ENCODE measurements at places on chromosomes 3 and 15.

DNA sequence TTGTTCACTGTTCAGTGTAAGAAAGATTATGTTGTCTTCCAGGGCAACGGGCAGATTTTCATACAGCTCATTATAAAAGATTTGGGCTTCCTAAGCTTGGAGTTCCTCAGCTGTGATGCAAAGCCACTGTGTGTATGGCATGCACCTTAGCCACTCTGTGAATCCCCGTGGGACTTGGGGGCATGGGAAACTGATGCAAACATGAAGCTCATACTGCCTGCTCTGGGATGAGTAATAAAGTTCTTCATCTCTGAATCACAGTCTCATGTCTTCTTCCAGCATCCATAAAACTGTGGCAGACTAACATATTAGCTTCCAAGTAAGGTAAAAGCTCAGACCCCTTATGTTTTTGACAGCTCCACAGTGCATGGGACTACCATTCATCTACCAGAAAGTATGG, 154.3 kb upstream of the RORA start:
- no peak for DNase-seq

DNA sequence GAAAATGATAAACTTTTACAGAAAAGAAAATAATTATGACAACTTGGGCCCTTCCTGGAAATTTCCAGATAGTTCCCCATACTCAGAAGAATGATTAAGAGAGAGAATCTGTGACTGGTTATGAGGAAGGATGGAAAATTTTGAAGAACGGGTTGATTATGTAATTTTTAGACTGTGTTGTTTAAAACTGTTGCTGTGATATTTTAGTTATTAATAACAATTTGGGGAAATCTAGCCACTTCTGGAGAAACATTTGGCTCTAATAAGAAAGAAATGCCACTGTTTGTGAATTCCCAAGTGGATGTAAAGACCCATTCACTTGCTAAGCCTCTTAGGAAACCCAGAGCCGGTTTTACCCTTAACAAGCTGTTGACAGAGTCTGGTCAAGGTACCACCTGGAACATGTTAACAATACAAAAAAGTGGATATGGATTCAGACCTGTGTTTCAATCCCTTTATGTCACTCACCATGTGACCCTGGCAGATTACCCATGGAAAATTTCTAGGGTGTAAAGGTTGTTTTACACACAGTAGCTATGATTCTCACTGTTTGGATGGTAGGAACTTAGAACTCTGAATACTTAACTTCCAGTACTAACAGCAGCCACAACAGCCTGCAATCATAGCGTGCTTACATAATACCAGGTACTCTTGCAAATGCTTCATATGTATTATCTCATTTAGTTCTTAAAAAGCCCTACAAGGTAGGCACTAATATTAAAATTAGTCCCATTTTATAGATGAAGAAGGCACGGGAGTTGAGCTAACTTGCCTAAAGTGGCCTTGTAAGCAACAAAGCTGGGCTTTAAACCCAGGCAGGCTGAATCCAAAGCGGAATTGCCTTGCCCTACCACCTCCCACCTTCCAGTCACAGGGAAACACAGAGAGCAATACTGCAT, 32.0 kb downstream of the ZBTB38 start:
- no peak for DNase-seq

DNA sequence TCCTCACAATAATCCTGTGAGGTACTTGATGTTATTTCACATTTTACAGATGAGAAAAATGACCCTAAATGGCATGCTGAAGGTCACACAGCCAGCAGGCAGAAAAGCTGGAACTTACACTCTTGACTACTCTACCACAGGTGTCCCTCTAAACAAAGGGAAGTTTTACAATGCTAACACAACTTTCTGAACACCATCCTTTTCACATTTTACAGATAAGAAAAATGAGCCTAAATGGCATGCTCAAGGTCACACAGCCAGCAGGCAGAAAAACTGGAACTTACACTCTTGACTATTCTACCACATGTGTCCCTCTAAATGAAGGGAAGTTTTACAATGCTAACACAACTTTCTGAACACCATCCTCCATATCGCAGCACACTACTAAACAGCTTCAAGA, 35.6 kb downstream of the TMCC1 start:
- DNase-seq = no peak

DNA sequence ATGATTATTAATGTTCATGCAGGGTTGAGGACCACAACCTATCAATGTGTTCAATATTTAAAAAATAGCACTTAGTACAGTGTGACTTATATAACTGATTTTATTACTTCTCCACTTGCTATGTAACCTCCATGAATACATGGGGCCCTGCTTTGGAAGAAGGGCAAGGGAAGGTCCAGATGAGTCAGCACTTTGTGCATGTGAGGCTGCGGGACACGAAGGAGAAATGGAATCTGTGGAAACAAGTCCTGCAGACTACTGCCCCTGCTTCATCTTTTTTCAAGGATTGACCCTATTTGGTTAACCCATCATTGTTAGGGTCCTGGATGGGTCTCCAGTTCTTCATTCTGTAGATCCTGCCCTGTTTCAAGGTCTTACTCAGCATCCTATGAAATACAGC, 1.6 kb downstream of the NXPE3 start:
- DNase-seq = peak; percentile 13

DNA sequence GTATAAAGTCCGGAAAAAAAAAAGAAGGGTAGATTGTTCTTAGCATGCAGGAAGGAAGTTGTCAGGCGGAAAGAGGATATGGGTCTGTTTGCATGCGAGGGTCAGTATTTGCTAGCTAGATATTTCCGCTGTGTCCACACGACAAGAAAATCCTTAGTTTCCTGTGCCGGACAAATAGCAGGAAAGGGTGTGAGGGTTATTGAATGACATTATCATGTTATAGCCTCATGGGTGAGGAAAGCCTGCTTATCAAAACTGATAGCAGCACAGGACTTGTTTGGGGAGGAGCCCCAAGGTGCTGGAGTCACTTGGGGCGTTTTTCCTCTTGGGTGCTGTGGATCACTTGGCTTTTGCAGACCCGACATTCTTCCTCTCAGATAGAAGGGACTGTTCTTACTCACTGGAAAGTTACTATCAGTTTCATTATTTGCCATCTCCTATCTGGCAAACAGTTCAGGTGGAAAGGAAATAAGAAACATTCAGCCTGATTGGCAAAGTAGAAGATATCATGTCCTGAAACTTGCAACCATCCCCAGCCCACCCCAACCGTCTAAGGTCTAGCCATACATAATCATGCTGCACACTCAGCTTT, 127.2 kb upstream of the DPH6 start:
- DNase-seq = no peak

DNA sequence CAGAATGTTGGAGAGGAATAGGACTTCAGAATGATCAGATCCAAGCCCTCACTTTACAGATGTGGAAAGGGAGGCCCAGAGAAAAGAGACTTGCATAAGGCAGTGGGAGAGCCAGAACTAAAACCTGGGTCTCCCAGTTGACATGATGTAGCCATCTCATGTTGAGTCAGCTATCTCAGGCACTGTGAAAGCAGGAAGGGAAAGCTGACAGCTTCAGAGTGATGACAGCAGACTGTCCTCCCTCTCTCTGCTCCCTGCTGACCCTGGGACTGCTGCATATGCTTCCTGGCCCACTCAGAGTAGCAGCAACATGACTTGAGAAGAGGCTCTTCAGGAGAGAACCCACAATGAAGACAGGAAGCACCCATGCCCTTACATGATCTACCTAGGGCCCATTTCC, 14.7 kb downstream of the FHIT start:
- no peak for DNase-seq

Measured in C1 segment of cervical spinal cord (tissue), 14 donors.